ENCODE measurements at places on chromosomes 3 and 15. TPM values are rescaled to one million over a fixed set of nuclear protein-coding genes. Genes with fewer than 3 reads are reported as not detected.

GRCh38 chr3:86985181-86985826 is 5.6 kb downstream of the VGLL3 start:
- no peak overlapping the region for H3K27ac ChIP-seq
- DNase-seq = no peak
- no peak overlapping the region for H3K4me3 ChIP-seq

GRCh38 chr15:85463276-85463892 is 83.0 kb downstream of the AKAP13 start:
- H3K27ac ChIP-seq = no peak overlapping the region
- H3K27me3 ChIP-seq = no peaks in the 10 kb centered on the region
- peaks cover 23% of the 10 kb centered on the region for H3K4me1 ChIP-seq
- no peak overlapping the region for H3K4me3 ChIP-seq
- H3K36me3 ChIP-seq = peaks cover 8% of the 10 kb centered on the region
- no peak for DNase-seq

DNA sequence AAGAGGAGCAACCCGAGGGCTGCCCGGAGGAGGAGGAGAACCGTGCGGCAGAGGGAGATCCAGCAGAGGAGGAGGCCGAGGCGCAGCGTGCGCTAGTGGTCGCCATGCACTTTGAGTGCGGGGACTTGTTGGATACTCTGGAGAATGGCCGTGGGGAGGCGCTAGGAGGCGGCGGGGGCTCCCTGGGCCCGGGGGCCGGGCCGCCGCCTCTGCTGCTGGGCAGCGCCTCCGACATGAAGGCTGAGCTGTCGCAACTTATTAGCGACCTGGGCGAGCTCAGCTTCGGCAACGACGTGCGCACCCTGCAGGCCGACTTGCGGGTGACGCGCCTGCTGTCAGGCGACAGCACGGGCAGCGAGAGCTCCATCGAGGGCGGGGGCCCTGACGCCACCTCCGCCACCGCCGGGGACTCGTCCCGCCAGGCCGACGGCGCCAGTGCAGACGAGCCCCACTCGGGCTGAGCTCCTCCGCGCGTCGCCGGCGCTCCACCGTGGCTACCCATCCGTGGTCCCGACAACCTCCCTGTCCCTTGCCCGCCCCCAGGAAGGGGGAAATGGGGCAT is 2.0 kb downstream of the FAM43A start:
- peaks cover 2% of the 10 kb centered on the region for H3K36me3 ChIP-seq
- peaks cover 43% of the 10 kb centered on the region for H3K27me3 ChIP-seq

DNA sequence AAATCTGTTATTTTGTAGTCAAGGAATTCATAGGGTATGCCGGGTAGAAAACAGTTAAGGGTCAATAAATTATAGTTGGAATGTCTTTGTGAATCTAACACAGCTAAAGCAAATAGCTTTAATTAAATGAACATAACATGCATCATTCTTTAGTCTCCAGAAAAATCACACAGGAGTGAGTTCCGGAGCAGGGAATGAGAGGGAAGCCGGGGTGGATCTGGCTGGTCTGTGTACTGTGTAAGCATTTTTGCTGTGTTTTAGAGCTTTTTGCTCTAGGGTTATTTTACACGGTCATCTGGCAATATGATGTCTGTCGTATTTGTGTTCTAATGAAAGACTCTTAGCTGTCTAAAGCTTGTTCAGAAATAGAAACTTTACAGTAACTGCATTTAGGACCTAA is 57.5 kb downstream of the MED12L start:
- DNase-seq = no peak
- H3K36me3 ChIP-seq = peaks cover 6% of the 10 kb centered on the region
- H3K27ac ChIP-seq = no peak overlapping the region
- peaks cover 20% of the 10 kb centered on the region for H3K27me3 ChIP-seq

GRCh38 chr15:25859838-25860645 is 3.1 kb downstream of the ATP10A start:
- H3K4me3 ChIP-seq = peak overlapping the region; percentile 93
- H3K27me3 ChIP-seq = peaks cover 2% of the 10 kb centered on the region
- H3K27ac ChIP-seq = peak overlapping the region; percentile 85
- peaks cover 62% of the 10 kb centered on the region for H3K4me1 ChIP-seq
- H3K36me3 ChIP-seq = peaks cover 58% of the 10 kb centered on the region
- DNase-seq = peak; percentile 39

- peaks cover 6% of the 10 kb centered on the region for H3K4me1 ChIP-seq
- no peak overlapping the region for H3K27ac ChIP-seq
- no peak for DNase-seq
- no peaks in the 10 kb centered on the region for H3K36me3 ChIP-seq
These were observed 19.1 kb upstream of the LPP start for GRCh38 chr3:188134856-188135255.

GRCh38 chr15:48388910-48389309 is 57.7 kb downstream of the DUT start:
- no peak overlapping the region for H3K4me3 ChIP-seq
- no peaks in the 10 kb centered on the region for H3K36me3 ChIP-seq
- no peak for DNase-seq
- H3K4me1 ChIP-seq = no peaks in the 10 kb centered on the region

DNA sequence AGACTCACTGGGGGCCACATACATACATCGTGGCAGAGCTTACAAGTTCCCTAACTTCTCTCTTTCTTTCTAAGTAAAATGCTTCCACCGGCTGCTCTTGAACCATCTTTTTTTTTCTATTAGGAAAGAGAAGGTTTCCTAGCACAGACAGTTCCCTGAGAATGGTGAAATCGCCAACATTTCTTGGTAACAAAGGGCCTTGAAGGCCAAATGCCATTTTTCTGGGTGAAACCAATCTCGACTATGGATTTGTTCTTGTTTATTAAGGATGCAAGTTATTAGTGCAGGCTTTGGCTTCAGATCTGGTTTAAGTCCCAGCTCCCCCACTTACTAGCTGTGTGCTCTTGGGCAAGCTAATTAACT is 3.0 kb downstream of the LMCD1 start:
- H3K4me3 ChIP-seq = no peak overlapping the region
- H3K27ac ChIP-seq = no peak overlapping the region
- H3K4me1 ChIP-seq = peaks cover 15% of the 10 kb centered on the region
- peaks cover 10% of the 10 kb centered on the region for H3K27me3 ChIP-seq
- DNase-seq = no peak

DNA sequence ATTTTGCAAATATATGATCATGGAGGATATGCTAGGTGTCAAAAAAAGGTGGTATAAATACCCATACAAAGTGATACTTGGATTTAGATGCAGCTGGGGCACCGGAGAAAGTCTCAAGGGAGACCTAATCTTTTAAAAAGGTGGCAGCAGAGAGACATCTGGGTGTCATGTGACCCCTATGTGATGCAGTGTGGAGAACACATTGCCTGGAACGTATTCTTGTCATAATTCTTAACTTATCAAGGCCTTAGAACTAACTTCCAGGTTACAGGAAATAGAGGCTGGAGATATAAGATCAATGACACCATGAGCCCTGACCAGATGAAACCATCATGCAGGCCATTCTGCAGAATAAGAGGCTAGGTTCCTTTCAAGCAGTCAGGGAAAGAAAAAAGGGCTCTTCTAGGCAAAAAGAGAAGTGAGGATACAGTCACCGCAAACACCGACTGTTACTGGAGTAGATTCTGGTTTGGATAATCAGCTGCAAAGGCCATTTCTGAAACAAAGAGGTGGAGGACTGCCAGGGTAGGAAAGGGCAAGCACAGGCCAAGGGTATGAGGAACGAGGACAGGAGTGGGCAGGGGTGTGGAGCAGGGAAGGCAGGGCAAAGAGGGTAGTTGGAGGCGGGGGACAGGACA is 100.6 kb downstream of the OXNAD1 start:
- DNase-seq = no peak
- no peak overlapping the region for H3K27ac ChIP-seq
- peaks cover 10% of the 10 kb centered on the region for H3K4me1 ChIP-seq

DNA sequence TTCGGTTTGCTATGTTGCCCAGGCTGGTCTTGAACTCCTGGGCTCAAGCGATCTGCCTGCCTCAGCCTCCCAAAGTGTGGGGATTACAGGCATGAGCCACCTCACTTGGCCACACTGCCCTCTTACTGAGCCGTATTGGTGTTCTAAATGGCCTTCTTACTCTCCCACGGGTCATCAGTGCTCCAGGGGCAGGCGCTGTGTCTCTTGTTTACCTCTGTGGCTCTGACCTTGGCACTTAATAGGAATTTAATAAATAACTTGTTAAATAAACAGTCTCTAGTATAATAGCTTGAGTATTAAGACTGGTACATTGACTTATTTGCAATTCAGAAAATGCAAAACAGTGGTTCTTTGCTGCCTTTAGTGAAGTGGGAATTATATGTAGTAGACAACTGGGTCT is 13.7 kb downstream of the FLNB start:
- H3K4me1 ChIP-seq = peaks cover 72% of the 10 kb centered on the region
- no peak overlapping the region for H3K4me3 ChIP-seq
- DNase-seq = no peak
- no peaks in the 10 kb centered on the region for H3K27me3 ChIP-seq
- no peaks in the 10 kb centered on the region for H3K36me3 ChIP-seq

- no peaks in the 10 kb centered on the region for H3K36me3 ChIP-seq
- H3K4me3 ChIP-seq = no peak overlapping the region
- no peaks in the 10 kb centered on the region for H3K4me1 ChIP-seq
- no peak for DNase-seq
These were observed 398.3 kb upstream of the NAALADL2 start for GRCh38 chr3:174460831-174461230.

GRCh38 chr15:90049666-90050604 is 48.8 kb downstream of the ZNF710 start:
- no peak overlapping the region for H3K4me3 ChIP-seq
- H3K27me3 ChIP-seq = no peaks in the 10 kb centered on the region
- H3K4me1 ChIP-seq = peaks cover 2% of the 10 kb centered on the region
- DNase-seq = no peak
- peaks cover 2% of the 10 kb centered on the region for H3K36me3 ChIP-seq
- H3K27ac ChIP-seq = no peak overlapping the region

- H3K27me3 ChIP-seq = peaks cover 14% of the 10 kb centered on the region
- peak; percentile 39 for DNase-seq
- peaks cover 13% of the 10 kb centered on the region for H3K36me3 ChIP-seq
- peak overlapping the region; percentile 80 for H3K27ac ChIP-seq
- H3K4me3 ChIP-seq = peak overlapping the region; percentile 59
These were observed 5.9 kb upstream of the ITPKA start for GRCh38 chr15:41487802-41488201.

- no peaks in the 10 kb centered on the region for H3K27me3 ChIP-seq
- H3K27ac ChIP-seq = peak overlapping the region; percentile 76
- H3K4me3 ChIP-seq = peak overlapping the region; percentile 24
- DNase-seq = peak; percentile 64
- peaks cover 74% of the 10 kb centered on the region for H3K4me1 ChIP-seq
These were observed 22.5 kb downstream of the SLC6A6 start for GRCh38 chr3:14424711-14425580.

DNA sequence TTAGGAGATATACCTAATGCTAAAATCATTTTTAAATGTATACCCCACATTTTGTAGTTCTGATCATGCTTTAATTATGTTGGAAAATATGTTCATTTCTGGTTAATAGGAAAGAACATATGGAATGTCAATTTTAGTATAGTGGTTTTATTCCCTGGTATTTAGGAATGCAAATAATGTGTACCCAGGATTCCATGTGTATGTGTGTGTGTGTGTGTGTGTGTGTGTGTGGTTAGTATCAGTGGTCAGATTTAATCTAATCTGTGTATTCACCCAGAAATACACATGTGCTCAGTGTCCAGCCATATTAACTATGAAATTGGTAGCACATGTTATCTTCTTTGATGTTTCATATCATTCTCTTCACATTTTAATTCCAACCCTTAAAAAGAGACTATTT is 233.5 kb upstream of the DCBLD2 start:
- no peaks in the 10 kb centered on the region for H3K27me3 ChIP-seq
- DNase-seq = no peak
- no peaks in the 10 kb centered on the region for H3K36me3 ChIP-seq
- no peaks in the 10 kb centered on the region for H3K4me1 ChIP-seq
- H3K4me3 ChIP-seq = no peak overlapping the region
- H3K27ac ChIP-seq = no peak overlapping the region

DNA sequence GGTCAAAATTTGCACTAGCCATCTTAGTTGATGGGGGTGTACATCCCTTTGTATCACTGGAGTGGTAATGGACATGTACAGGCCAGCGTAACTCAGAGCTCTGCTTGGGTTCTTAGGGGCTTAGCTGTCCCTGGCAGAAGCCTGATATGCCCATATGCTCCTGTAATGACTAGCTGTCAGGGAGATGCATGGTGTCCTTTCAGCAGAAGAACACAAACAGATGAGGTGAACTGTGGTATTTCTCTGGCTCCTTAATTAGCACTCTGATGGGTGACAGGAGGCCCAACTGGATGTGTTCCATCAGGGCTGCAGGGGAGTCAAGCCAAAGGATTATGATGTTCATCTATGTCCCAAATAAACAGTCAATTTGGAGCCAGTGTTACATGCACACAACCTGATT is 774.5 kb downstream of the AGBL1 start:
- no peaks in the 10 kb centered on the region for H3K4me1 ChIP-seq
- H3K4me3 ChIP-seq = no peak overlapping the region
- no peaks in the 10 kb centered on the region for H3K27me3 ChIP-seq
- H3K27ac ChIP-seq = no peak overlapping the region
- no peak for DNase-seq
- no peaks in the 10 kb centered on the region for H3K36me3 ChIP-seq

DNA sequence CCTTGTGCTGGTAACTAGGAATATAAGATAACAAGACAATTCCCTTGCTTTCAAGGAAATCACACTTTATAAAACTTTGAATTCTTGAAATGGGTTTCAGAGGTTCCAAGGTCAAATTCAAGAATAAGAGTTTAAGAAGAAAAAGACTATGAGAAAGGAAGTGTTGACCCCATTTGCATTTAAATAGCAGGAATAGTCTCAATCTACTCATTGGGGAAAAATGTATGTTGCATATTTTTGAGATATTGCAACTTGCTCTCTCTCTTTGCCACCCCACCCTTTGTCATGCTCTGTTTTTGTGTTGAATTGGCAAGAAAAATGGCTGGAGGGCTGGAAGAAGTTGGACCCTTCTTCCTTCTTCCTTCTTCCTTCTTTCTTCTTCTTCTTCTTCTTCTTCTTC is 699.2 kb downstream of the TUSC7 start:
- H3K27ac ChIP-seq = no peak overlapping the region
- H3K36me3 ChIP-seq = no peaks in the 10 kb centered on the region
- no peaks in the 10 kb centered on the region for H3K27me3 ChIP-seq
- H3K4me3 ChIP-seq = no peak overlapping the region
- H3K4me1 ChIP-seq = no peaks in the 10 kb centered on the region

GRCh38 chr15:67184208-67184925 is 70.1 kb downstream of the AAGAB start:
- no peak overlapping the region for H3K4me3 ChIP-seq
- H3K36me3 ChIP-seq = peaks cover 79% of the 10 kb centered on the region
- H3K27ac ChIP-seq = no peak overlapping the region
- peaks cover 15% of the 10 kb centered on the region for H3K4me1 ChIP-seq
- peak; percentile 12 for DNase-seq

The GOLGA6A gene
- not detected for total RNA-seq

The ACKR2 gene
- total RNA-seq = 2.0 TPM

The IL17RE gene
- 3.0 TPM for total RNA-seq

The DZIP3 gene
- total RNA-seq = 17.2 TPM

The KLHL40 gene
- not detected for total RNA-seq

The CCR1 gene
- total RNA-seq = 20.7 TPM

The DPPA4 gene
- total RNA-seq = not detected

The POC1A gene
- total RNA-seq = 25.6 TPM

The NR1I2 gene
- 0.20 TPM for total RNA-seq

The SCN11A gene
- total RNA-seq = not detected

The DET1 gene
- 3.0 TPM for total RNA-seq

The ALDH1L1 gene
- total RNA-seq = not detected

The FAM81A gene
- total RNA-seq = 0.08 TPM

The PSTPIP1 gene
- total RNA-seq = 181 TPM

The GABRR3 gene
- total RNA-seq = not detected

The ANKRD63 gene
- total RNA-seq = not detected

The PDCD10 gene
- 71.9 TPM for total RNA-seq

The KIF9 gene
- 3.4 TPM for total RNA-seq
